ENCODE measurements at places on chromosomes 13 and 19.
A peak's percentile ranks its signal among the peaks of the same experiment; 100 is the strongest.

DNA sequence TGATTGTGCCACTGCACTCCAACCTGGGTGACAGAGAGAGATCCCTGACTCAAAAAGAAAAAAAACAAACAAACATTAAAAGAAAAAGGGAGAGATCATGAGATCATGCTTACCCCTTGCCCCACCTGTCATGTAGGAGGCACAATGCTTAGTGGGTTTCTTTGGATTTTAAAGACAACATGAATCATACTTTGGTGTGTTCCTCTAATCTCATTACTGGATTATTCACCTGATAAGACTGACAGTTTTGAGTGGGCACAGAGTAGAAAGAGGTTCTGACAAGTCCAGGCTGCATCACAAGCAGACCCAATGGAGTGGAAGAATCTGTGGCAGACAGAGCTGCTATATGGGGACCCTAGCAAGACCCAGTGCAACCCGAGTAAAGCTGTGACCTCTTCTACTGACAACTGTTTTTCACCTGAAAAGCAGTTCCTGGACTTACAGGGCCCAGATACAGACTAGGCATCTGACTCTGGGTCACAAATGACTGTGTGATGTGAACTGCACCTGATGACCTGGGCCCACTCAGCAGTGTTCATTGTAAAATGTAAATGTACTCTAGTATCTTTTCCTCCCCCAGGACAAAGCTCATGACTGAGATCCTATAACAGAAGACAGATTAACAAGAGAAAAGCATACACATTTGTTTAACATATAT is 28.9 kb upstream of the USP12 start:
- DNase-seq = peak; percentile 24
- no peaks in the 10 kb centered on the region for H3K36me3 ChIP-seq
- peaks cover 9% of the 10 kb centered on the region for H3K27me3 ChIP-seq
- no peak overlapping the region for H3K4me3 ChIP-seq

GRCh38 chr19:2236064-2236313 is 140 bp downstream of the PLEKHJ1 start:
- peak overlapping the region; percentile 95 for H3K27ac ChIP-seq
- DNase-seq = no peak
- H3K36me3 ChIP-seq = peaks cover 52% of the 10 kb centered on the region
- peaks cover 4% of the 10 kb centered on the region for H3K27me3 ChIP-seq
- peak overlapping the region; percentile 97 for H3K4me3 ChIP-seq

DNA sequence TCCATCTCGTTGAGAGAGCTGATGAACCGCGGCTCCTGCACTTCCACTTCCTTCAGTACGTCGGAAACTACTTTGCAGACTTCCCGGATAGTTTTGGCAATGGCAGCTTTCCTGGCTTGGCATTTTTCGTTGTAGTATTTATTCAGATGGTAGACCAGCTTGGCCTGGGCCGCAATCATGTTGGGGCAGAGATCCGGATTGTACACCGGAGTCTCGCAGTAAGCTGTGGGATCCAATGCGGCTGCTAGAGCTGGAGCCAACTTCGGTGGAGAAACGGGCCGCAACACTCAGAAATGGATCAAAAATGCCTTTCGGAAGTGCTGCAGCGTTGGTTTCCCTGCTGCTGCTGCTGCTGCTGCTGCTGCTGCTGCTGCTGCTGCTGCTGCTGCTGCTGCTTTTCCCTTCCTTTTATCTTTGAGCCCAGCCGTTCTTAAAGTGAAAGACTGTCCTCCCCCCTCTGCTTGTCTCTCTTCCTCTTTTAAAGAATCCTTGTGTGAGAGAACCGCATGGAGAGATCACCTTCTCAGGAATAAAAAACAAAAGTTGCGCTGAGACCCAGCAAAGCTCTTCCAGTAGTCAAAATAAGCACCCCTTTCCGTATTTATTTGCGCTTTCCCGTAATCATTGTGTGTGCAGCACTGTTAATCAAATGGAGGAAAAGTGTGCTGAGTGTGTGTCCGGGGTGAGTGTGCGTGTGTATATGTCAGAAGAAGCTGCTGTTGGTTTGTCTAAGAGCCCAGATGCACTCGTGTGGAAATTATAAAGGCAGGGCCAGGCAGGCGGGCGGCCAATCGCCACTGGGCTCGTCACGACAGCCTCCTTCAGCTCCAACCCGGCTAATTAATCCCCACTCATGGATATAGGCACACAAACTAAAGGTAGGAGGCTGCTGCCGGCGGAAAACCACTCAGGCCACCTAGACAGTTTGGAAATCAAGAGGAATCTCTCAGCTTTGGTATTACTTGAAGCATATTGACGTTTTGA is at the start of gene MAB21L1:
TSS of gene MAB21L1 (minus strand) at position 730 of the 984 bp plus-strand sequence. CDS start at position 179, 551 bp downstream.
- peaks cover 62% of the 10 kb centered on the region for H3K27me3 ChIP-seq
- peaks cover 20% of the 10 kb centered on the region for H3K4me1 ChIP-seq
- H3K4me3 ChIP-seq = peak within 1 kb of the TSS; percentile 65
- H3K27ac ChIP-seq = no peak within 1 kb of the TSS

DNA sequence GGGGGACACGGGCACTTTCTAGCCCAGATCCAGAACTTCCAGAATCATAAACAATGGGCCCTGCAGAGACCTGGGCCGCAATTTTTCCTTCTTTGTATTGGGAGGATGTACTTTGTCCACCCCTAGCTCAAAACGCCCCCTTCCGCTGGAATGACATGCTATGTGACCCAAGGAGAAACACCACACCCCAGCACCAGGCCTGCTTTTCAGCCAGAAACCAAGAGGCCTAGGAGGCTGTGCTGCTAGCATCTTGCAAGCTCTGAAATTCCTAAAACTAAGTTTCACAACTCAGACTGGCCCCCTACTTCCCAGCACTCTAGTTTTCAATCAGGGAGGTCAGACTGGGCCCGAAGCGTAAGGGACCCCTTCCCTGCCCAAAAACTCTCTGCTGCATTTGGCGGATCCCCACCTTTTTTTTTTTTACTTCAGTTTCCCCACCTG is 538 bp downstream of the LSM4 start:
- peaks cover 33% of the 10 kb centered on the region for H3K36me3 ChIP-seq
- peak overlapping the region; percentile 95 for H3K27ac ChIP-seq
- DNase-seq = peak; percentile 67
- no peaks in the 10 kb centered on the region for H3K27me3 ChIP-seq
- H3K4me3 ChIP-seq = peak overlapping the region; percentile 83
- peaks cover 53% of the 10 kb centered on the region for H3K4me1 ChIP-seq

- H3K4me1 ChIP-seq = no peaks in the 10 kb centered on the region
- peaks cover 14% of the 10 kb centered on the region for H3K27me3 ChIP-seq
- no peak for DNase-seq
- H3K4me3 ChIP-seq = no peak overlapping the region
- H3K27ac ChIP-seq = no peak overlapping the region
- no peaks in the 10 kb centered on the region for H3K36me3 ChIP-seq
These were observed 90.9 kb downstream of the TEX29 start for GRCh38 chr13:111411151-111411858.

DNA sequence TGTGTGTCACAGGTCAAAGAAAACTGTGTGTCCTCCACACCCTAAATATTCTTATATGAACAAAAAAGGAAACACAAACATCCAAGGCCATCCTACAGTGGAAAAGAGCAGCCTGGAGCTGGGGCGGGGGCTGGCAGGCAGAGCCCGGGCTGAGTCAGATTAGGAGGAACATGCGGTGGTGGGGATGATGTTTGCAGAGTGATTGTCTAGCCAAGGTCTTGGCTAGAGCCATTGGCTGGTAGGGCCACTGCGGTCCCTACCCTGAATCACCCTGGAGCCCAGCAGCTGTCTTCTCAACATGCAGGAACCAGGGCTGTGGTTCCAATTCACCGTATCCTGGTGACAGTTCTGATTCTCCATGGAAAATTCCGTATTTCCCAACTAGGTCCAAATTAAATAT is 439.5 kb downstream of the FGF9 start:
- peaks cover 84% of the 10 kb centered on the region for H3K4me1 ChIP-seq
- H3K27ac ChIP-seq = no peak overlapping the region
- H3K27me3 ChIP-seq = no peaks in the 10 kb centered on the region
- peaks cover 7% of the 10 kb centered on the region for H3K36me3 ChIP-seq

DNA sequence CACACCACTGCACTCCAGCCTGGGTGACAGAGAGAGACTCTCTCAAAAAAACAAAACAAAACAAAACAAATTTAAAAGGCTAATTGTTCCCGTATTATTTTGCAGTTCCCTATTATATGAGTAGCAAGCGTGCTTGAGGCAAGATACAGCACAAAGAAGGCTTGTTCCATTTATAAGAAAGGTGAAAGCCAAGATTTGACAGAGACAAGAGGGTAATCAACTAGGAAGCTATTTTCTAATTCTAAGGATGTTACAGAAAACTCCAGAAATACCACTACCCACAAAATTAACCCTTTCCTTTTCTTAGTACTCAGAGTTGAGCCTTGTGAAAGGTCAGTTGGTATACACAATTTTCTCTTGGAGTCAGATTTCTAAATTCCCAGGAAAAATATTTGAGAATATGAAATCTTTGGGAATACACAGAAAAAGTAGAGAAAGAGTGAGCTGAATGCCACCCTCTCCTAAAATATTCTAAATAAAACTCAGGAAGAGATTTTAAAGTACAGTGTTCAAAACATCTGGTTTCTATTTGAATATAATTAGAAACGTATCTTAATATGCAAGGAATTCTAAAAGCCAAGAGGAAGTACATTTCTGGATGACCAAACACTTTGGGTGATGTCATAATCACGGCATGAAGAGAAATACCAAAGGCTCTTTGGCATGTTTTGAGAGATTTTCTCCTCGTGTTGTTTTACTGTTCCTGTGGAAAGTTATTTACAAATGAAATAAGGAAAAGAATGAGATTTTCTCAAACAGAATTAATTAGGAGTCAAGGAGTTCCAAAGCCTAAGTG is 63.0 kb upstream of the FLT1 start:
- H3K4me1 ChIP-seq = no peaks in the 10 kb centered on the region
- no peaks in the 10 kb centered on the region for H3K36me3 ChIP-seq
- H3K27ac ChIP-seq = no peak overlapping the region
- DNase-seq = no peak
- peaks cover 6% of the 10 kb centered on the region for H3K27me3 ChIP-seq
- no peak overlapping the region for H3K4me3 ChIP-seq

- H3K4me1 ChIP-seq = no peaks in the 10 kb centered on the region
- no peak overlapping the region for H3K4me3 ChIP-seq
- DNase-seq = no peak
- H3K27me3 ChIP-seq = no peaks in the 10 kb centered on the region
- no peak overlapping the region for H3K27ac ChIP-seq
- H3K36me3 ChIP-seq = no peaks in the 10 kb centered on the region
These were observed 237.8 kb downstream of the TUBA3C start for GRCh38 chr13:18943721-18944391.

DNA sequence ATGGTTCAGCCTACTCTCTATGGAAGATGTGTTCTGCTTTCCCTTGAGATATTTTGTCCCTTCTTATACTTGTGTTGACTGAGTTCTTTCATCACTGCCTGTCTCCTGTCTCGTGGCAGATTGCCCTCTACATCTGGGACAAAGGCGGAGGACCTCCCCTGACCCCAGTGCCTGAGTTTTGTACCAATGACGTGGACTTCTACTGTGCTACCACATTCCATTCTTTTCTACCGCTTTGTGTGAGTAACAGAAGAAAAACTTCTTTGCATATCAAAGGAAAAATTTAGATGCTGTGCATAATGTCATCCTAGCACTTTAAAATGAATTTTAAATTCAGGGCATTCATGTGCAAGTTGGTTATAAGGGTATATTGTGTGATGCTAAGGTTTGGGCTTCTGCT is 74.6 kb downstream of the B3GLCT start:
- no peak overlapping the region for H3K4me3 ChIP-seq
- peaks cover 60% of the 10 kb centered on the region for H3K36me3 ChIP-seq
- no peak overlapping the region for H3K27ac ChIP-seq

GRCh38 chr13:60679131-60679530 is 282.1 kb downstream of the TDRD3 start:
- no peak for DNase-seq
- no peak overlapping the region for H3K4me3 ChIP-seq

DNA sequence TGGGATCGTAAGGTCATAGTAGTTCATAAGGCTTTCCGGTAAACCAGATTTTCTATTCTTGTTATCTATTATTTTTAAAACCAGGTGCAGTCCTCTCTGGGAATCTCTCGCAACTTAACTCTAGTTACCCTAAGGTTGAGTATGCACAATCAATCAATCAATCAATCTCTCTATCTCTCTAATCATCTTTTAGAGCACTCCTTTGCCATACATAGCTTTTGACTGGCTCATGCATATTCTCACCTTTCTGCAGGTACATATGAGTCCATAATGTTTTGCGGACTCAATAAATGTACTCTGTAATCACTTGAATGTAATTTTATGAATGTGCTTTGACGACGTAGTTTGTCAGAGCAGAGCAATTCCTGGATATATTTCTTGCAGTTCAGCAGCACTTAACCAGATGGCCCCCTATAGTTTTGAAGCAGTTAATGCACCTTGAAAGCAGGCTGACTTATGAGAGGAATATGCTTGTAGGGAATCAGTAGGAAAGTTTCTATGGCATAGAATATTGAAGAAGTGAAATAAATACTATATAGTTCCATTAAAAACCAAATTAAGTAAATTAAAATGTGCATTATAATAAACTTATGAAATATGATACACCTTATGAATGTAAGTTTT is 524.7 kb downstream of the GPC5 start:
- no peaks in the 10 kb centered on the region for H3K36me3 ChIP-seq
- H3K4me1 ChIP-seq = no peaks in the 10 kb centered on the region
- no peak overlapping the region for H3K4me3 ChIP-seq
- H3K27ac ChIP-seq = no peak overlapping the region
- H3K27me3 ChIP-seq = no peaks in the 10 kb centered on the region

DNA sequence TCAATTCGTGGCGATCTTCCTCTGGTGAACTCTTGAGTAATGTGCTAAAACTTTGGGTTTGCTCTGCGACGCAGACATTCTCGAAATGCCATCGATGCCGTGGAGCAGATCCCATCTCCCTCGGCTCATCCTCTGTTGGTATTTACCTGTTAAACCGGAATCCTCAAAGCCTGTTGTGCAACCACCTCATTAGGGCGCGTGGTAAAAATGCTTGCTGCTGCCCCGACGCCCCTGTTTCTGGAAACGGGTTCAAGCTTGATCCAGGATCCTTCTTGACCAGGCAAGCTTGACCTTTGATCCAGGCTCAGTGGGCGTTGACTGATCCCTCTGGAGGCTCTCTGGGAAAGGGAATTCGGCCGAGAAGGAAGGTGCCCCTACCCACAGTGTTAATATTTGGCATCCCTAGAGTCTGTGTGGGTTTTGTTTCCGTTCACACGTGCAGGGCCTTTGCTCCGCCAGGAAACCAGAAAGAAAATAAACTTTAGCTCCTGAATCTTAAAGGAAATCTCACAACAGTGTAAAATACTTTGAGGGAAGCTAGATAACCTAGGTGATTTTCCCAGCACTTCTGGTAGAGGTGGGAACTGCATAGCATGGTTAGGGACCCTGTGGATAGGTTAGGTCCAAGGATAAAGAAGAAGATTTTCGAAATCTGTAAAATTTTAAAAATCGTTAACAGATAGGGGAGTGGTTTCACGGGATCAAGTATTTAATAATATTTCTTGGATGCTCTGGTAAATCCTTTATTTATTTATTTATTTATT is 1.1 kb downstream of the LSM14A start:
- H3K36me3 ChIP-seq = peaks cover 13% of the 10 kb centered on the region
- H3K4me3 ChIP-seq = peak overlapping the region; percentile 92
- DNase-seq = peak; percentile 37
- H3K4me1 ChIP-seq = peaks cover 44% of the 10 kb centered on the region
